ENCODE measurements at places on chromosomes 3 and 15.

DNA sequence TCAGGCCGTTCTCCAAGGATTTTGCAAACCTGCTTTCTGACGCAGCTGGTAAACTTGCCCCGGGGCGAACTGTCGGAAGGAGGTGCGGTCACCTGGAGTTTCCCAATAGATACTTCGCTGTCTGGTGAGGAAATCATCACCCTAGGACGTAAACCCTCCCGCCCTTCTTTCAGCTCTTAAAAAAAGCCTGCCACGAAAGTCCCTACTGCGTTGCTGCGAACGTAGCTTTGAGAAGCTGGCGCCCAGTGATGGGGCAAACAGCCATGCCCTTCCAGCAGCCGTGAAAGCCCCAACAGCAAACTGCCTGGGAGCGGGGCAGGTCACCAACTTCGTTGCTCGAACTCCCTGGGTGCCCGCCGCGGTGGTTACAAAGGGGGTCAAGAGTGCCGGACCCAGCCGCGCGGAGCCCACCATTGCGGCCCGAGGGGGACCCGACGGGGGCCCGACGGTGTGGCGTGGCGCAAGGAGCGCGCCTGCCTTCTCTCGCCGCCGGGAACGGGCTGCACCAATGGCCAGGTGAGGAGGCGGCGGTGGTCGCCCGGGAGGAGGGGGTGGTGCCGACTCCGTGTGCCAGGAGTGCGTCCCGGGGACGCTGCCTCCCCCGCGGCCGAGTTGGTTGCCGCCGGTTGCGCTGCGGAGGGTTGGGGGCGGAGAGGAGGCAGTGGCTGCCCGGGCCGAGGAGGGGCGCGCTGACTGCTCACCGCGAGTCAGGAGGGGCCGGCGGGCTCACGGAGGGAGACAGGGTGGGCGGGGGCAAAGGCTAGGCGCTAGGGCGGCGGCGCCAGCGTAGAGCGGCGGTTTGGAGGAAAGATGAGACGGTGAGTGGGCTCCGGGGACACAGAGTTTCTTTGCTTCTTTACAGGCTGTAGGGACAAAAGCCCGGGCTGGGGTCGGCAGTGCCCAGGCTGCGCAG is at the start of gene PHLDB2:
Gene PHLDB2, plus strand, starts transcription at position 205 of the 913 bp plus-strand sequence. CDS start 24,813 bp downstream, outside the sequence.
- peak; percentile 38 for DNase-seq

DNA sequence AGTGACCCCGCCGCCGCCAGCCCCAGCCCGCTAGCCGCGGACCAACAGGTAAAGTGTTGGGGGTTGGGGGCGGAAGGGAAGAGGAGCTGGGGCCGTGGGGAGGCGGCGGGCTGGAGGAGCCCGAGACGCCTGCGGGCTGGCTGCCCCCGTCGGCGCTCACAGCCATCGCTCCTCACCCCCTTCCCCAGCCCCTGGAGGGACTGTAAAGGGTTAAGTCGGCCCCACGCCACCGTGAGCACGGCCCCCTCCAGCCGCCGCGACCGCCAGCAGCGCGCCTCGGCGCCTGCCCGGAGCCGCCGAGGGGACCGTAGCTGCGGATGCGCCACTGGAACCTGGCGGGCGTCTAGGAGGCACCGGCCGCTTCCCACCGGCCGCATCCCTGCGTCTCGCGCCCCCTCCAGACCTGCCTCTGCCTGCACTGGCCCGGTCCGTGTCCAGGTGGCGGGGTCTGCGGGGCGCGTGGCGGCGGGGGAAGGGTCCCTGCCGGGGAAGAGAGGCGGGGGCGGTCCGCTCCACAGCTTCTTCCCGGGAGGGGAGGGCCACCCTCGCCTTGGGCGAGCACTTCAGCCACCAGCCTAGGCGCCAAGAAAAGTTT is 522 bp downstream of the MED12L start:
- peak; percentile 5 for DNase-seq

DNA sequence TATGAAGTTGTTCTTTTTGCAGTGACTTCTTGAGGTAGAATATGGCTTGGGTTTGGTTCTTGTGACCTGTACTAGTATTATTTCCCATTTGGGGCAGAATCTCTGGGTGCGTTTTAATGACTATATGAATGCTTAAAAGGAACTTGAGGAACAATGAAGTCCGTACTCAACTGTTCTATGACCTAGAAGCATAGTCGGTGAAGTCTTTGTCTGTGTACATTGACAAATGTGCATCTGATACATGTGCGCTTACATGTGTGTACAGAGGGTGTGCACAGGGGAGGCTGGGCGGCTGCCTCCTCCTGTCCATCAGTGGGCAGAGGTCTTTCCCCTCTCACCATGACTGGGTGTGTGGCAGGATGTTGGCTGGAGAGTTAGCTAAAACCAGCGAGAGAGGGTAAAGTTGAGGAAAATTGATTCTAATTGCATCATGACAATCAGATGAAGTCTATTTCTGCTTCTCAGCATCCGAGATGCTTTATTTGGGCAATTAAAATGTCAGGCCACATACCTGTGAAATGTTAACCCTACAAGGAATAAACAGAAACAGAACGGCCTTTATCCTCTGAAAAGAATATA is 1.0 kb upstream of the NR2F2 start:
- DNase-seq, result no peak

DNA sequence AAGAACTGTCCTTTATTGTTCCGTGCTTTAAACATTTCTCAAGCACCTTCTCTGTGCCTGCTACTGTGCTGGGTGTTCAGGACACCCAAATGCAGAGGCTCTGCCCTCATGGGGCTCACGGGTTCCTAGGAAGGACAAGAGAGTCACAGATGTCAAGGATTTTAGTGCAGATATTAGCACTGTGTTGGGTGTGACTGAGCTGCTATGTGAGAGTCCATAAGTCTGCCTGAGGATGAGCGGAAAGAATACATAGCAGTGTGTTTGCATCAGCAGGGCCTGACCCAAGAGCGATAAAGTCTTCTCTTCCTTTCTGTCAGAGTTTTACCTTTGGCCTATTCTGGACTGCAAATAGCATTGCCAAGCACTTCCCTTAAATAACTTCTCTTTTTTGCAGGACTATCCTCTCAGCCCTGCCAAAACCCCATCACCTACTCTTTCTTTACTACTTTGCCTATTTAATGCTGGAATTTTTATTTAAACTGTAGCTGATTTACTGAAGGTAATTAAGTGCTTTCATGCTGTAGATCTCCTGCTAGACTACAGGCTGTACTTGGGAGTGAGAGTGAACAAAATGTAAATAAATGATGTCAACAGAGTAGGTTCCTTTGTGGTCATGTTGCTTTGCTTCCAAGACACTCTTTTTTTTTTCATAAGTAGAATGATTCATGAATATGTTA is 459.4 kb upstream of the TPRG1 start:
- no peak for DNase-seq

DNA sequence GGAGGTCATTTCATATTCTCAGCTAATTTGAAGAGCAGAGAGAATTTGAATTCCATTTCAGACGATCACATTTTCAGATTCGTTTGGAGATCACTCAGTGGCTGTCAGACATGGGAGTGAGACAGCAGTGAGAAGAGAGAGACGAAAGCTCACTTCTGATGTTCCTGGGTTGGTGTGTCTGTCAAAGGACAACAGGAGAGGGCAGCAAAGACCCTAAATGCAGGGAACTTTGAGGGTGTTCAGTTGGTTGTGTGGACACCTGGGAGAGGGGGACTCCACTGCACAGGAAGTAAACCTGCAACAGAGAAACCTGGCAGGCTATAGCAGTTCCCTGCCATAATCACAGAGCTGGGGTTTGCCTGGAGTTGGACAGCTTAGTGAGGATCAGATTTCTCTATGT is 675.1 kb downstream of the SQOR start:
- DNase-seq, result no peak

- DNase-seq, result peak; percentile 80
These were observed 10.5 kb downstream of the ISG20 start for GRCh38 chr15:88649286-88649733.

DNA sequence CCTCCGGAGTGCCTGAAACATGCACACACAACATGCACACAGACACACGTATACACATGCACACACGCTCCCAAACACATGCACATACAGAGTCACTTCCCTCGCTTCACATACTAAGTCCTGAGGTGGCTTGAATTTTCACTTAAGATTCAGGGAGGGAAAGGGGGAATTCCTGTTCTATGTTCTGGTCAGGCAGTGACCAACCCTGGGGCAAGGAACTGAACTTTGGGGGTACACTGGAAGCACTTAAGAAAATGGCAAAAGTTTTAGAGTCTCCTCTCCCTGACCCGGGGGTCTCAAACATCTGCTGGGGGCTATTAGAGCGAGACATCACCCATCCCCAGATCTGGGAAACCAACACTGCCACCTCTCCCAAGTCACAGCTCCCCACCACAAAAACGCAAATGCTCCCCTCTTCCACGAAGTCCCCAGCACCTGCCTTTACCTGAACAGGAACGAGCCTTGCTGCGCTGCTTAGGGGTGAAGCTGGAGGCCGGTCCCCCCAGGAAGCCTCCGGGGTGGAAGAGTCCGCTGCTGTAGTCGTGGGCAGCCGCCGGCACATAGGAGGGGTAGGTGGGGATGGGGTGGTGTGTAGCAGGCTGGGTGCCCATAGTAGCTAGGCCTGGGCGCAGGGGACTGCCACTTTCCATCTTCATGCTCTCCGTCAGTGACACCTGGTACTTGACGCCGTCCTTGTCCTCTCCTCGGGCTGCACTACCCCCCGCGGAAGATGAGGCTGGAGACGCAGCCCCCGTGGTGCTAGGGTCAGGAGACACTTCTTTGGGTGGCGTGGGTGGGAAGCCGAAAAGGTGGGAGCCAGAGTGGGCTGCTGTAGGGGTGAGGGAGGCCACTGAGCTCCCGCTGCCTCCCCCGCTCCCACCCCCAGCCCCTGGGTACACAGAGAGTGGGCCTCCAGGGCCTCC is 7.5 kb downstream of the GATA2 start:
- no peak for DNase-seq

GRCh38 chr3:193563426-193563825 is 8.7 kb upstream of the ATP13A4 start:
- no peak for DNase-seq

- DNase-seq, result no peak
These were observed 181.7 kb upstream of the SYNPR start for GRCh38 chr3:63096248-63097058.

DNA sequence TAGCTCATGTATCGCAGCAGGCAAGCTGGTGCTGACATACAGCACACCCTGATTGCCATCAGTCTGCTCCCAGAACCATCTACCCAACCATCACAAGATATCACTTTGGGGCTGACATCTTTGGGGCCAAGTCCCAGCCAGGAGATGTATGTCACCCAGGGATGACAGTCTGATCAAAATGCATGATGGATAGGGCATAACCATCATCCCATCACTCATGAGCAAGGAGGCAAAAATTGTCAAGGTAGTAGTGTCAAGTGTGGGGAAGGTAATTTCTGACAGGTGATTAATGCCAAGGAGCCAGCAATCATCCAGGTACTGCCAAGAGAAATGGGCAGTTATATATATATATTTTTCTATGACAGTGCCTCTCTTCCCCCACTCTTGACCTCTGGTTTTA is 277.4 kb downstream of the WDR72 start:
- no peak for DNase-seq

- no peak for DNase-seq
These were observed 272.2 kb upstream of the CHRNA7 start for GRCh38 chr15:31758126-31758525.

- no peak for DNase-seq
These were observed 27.0 kb upstream of the VILL start for GRCh38 chr3:37963635-37964034.

DNA sequence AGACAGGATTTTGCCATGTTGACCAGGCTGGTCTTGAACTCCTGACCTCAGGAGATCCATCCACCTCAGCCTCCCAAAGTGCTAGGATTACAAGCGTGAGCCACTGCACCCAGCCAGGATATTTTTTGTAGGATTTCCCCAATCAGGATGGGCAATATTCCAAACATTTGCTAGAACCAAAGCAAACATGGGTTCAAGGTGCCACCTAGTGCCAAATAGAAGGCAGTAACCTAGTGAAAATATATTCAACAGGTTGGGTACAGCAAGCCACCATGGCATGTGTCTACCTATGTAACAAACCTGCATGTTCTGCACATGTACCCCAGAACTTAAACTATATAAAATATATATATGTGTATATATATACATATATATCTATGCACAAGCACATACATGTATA is 185.9 kb upstream of the CADM2 start:
- DNase-seq, result no peak

All from stimulated activated CD4-positive, alpha-beta T cell treated with anti-CD3 and anti-CD28 coated beads, Interleukin-1b, Interleukin-23, amount 100 ng/mL, for 48 hours (primary cell).